Naive thymus-derived CD8-positive, alpha-beta T cell (primary cell): ENCODE measurements at places on chromosomes 4 and X.

- no peak for DNase-seq
These were observed 415.3 kb downstream of the PDGFC start for GRCh38 chr4:156556336-156556735.

DNA sequence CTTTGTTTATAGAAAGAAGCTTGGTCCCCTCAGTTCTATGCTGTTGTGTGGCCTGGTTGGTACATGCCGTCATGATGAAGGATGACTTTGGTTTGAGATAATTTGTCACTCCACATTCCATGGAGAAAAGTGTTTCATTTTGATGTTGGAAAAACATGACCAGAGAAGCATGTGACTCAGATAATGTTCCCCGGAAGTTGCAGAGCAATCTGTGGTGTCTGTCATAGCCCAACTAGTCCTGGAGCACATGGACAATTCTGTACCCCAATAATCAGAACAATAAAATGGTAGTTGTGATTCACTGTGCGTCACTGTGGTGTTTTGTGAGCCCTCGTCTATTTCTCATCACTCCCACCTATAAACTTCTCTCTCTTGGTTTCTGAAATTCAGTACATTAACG lies 85.1 kb downstream of the PDK3 start:
- no peak for DNase-seq

GRCh38 chr4:163804001-163804400 lies 309.5 kb downstream of the TMA16 start:
- no peak for DNase-seq

DNA sequence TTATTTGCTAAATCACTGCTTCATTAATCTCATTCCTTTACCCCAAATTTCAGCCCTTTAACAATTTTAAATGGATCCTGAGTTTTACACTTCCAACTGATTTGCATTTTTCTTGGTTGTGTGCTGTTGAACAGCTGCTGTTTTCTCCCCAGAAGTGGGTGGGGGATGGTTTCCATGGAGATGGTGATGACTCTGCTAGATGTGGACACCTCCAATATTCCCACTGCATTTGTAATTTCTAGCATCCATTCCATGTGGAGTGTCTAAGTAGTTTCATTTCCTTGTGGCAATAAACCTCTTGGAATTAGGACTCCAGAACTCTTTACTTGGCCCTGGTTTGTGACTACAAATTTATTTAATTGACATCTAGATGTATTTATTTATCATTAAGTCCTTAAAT lies 330.4 kb downstream of the GBA3 start:
- no peak for DNase-seq

DNA sequence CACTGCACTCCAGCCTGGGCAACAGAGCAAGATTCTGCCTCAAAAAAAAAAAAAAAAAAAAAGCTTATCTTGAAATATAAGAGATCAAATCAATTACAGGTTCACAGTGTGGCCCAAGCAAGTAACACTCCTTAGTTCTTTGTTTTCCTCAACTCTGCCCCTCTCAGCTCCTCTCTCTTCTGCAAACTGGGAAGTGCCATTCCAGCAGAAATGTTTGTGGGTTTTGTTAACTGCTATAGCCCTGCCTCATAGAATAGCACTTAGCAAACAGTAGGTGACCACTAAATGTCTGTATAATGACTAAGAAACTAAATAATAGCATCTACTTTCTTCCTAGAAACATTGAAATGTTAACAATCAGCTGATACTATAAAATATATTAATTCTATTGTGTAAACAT lies 160.0 kb upstream of the NAP1L5 start:
- DNase-seq, result no peak

DNA sequence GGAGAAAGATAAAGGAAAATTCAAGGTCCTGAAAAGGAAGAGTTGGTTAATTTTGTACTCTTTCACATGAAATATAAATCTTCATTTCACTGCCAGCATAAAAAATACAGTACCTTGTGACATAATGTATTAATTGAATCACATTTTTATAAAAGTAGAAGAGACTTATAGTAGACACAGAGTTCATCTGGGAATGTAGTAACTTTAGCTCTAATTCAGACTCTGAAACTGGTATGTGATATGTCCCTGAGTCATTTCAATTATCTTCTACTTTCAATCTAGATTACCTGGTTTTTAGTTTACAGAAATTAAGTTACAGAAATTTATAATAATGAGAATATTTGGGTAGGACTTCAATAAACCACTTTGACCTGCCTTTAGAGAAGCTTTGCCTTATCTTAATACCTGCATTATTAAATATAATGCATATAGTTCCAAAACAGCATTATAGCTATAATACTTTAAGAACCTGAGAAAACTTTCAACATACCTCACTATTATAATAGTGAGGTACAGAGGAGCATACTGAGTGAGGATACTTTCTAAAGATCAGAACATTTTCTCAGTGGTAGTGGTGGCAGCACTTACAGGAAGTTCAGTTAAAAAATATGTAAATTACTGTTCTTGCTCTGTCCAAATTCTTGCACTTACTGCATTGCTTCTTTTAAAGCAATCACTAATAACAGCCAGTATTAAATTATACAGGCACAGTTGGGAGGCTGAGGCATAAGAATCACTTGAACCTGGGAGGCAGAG lies 11.2 kb downstream of the NEK1 start:
- no peak for DNase-seq
